ENCODE measurements at places on chromosomes 3 and 15.

DNA sequence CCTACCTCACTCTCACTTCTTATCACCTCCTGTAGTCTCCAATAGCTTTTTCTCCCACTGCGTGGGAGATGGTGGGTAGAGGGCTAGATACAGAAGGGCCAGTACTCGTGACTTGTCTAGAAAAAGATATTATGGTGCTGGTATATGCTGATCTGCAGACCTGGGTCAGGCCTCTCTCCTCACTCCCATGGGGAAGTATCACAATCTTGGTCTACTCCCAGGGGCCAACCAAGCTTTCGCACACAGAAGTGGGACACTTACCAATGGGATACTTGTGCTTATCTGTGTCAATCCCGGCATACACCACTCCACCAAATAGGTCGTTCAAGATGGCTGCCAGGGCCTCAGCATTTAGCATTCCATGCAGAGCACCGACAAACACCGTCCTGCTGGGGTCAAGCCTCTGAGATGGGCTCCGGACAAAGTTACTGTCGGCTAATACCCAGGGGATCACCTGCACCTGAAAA, 9.0 kb upstream of the RPS17 start:
- DNase-seq, result no peak

- DNase-seq, result no peak
Measured at GRCh38 chr3:60086811-60087210, 1037.0 kb upstream of the CFAP20DC start.

- DNase-seq, result no peak
Measured at GRCh38 chr15:29734917-29735572, 87.2 kb downstream of the TJP1 start.

DNA sequence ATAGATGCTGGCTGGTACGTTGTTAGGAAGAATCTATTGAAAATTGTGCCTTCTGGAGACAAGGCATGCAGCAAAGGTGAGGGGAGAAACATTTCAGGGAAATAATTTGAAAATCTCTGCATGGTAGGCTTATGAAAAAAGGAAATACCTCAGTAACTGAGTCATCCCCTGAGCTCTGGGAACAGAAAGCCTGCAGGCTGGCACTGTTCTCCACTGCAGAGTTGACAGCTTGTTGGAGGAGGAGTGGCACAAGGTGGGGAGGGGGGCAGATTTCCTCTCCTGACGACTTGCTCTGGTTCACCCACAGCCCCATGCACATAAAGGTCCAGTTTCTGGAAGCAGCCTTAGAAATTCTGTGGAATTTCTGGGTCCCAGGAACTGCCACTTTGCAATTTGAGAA, 179.4 kb downstream of the ABHD5 start:
- DNase-seq, result no peak

DNA sequence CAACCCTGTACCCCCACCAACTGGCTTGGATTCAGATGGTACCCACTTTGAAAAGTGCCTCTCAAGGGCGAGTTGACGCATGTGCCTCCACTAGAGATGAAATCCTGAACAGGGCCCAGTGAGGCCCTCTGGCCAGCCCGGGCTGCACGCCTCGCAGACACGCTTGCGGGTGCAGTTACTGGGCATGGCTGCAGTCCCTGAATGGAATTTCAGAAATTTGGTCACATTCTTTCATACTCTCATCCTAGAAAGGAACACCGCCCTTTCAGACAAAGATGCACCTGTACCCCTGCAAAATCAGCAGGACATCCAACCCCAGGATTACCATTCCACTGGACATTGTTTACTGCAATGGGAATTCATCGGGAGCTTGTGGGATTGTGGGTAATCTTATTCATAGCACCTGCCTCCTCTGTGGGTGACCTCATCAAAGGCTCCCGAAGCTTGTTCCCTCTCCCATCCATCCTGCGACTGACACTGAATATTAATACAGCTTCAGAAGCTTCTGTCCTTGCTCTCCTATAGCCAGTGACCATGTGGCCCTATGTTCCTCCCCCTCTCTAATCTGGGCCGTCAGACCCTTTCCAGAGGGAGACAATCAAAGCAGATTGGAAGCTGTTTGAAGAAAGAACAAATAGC, 42.5 kb upstream of the TPM1 start:
- no peak for DNase-seq

- DNase-seq, result no peak
Measured at GRCh38 chr15:69843276-69843899, 254.3 kb downstream of the TLE3 start.

GRCh38 chr3:98972720-98973119, 71.2 kb upstream of the DCBLD2 start:
- DNase-seq, result no peak

DNA sequence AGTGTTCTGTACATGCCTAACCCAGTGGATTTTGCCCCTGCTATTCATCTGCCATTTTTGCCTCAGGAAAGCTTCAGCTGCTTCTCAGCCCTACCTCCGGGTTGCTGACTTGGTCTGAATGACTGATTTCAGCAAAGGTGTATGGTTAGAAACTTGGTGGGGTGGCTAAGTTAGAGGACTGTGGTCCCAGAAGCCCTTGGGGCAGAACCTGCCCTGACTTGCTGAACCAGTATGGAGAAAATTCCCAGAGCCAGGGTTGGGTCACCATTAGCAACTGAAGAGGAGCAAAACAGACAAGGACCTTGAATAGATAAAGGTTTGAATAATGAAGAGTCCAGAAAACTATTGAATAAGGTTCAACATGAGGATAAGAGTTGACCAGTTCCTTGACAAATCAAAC, 6.1 kb upstream of the WWTR1 start:
- DNase-seq, result no peak

DNA sequence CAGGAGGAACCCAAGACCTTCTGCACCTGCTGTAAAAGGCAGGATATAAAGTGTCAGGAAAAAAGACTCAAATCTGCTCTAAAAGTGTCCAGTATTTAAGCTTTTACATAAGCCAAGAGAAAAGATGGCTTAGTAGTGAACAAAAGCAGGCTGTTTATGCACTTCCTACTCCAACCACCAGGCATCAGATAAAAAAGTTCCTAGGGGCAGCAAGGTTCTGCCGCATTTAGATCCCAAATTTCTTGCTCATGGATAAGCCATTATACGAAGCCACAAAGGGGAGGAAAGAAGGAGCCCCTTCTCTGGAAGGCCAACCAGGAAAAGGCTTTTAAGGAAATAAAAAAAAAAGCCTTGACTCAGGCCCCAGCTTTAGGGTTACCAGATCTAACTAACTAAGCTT, 10.6 kb upstream of the SLC9C1 start:
- DNase-seq, result no peak

DNA sequence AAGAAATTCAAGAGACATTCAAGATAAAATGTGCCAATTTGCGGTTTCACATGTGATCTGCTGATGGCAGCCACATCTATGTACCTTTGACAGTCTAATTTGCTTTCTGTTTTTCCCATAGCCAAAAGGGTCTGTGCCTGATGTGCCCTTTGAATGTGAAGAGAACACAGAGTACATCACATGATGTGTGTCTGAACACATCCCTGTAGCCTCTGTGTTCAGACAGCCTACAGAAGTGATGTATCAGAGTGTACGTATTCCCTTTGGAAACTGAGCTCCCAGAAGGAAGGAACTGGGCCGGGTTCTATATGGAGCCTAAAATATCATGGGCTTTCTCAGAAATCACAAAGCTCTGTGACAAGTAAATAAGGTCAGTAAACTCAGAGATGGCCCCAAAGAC, 52.4 kb downstream of the BOC start:
- no peak for DNase-seq

DNA sequence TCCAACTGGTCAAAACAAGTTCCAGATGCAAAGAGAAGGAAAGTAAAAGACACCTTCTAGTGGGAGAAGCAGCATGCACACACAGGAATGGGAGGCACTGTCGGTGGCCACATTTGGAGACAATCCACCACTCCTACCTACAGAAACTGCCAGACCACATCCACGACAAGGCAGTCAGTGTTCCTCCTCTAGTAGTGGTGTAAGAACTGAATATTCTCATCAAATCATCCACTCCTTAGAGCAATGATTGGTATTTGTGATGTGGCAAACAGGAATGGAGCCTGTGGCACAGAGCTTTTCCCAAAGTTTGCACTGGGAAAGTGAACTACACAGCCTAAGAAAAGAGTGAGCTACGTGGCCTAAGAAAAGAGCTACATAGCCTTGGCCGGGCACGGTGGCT, 5.1 kb upstream of the SPINT1 start:
- DNase-seq, result no peak

- DNase-seq, result no peak
Measured at GRCh38 chr3:113896930-113897329, 50.9 kb upstream of the ZDHHC23 start.

DNA sequence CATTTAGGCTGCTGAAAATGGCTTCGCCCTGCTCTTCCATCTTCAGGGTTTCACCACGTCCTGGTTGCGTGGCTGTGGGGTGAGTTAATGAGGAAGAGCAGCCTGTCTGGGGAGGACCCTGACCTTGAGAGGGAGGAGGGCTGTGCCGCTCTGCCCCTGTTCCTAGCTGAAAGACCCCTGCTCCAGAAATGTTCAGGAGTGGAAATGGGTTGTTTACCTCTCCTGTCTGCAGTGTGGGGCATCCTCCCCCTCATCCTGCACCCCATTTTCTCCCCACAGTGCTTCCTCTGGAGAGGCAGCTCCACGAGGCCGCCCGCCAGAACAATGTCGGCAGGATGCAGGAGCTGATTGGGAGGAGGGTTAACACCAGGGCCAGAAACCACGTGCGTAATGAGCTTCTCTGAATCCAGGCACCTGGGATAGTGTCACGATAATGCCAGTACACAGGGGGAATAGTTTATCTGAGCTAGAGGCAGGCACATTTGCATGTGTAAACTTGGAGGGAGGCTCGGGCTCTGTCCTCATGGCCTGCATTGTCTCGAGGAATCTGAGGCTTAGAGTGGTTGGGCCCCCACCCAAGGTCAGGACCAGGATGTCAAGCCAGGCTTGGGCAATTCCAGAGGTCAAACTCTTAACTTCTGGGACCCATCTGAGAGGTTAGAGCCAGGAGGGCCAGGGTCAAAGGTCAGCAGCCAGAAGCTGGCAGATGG, 4.0 kb downstream of the ANKDD1A start:
- DNase-seq, result no peak

GRCh38 chr3:126267169-126267975, 87.0 kb upstream of the ALDH1L1 start:
- DNase-seq, result peak; percentile 21

- no peak for DNase-seq
Measured at GRCh38 chr3:133905376-133905775, 9.7 kb upstream of the RAB6B start.

DNA sequence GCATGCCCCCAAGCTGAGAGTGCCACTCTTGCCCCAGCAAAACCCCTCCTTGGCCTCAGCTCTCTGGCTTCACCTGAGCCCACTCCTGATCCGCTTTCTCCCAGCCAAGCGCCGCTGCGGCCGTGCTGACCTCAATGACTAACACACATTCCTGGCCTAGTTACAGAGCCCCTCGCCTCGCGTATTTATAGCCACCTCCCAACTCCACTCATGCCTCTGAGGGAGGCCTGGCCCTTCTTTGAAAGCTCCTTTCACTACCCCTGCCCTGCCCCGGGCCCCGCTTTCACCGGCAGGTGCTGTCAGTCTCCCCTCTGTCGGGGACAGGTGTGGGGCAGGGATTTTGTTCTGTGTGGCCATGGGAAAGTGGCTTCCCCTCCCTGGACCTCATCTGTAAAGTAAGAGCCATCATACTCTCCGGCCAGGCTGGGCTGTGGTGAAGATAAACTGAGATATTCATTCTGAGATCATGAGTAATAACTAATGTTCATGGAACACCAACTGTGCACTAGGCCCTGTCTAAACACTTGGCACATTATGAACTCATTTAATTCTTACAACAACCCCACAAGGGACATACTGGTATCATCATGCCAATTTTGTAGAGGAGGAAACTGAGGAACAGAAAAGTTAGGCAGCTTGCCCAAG, 13.2 kb upstream of the ATP2B2 start:
- DNase-seq, result no peak

DNA sequence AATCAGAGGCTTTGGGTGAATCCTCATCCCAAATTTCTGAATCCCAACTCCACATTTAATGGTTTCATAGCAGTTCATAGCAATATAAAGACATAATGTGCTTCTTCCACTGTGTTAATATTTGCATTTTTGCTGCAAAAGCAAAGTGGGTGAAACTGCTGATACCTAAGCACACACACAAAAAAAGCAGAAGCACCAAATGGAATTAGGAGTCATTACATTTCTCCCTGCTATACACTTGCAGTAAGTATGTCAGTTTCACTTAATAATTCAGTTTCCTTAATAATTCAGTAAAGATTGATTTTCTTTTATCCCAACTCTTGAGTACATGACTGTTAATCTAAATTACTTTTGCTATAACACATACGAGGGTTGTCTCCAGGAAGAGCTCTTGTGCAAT, 48.9 kb upstream of the ALCAM start:
- DNase-seq, result no peak

DNA sequence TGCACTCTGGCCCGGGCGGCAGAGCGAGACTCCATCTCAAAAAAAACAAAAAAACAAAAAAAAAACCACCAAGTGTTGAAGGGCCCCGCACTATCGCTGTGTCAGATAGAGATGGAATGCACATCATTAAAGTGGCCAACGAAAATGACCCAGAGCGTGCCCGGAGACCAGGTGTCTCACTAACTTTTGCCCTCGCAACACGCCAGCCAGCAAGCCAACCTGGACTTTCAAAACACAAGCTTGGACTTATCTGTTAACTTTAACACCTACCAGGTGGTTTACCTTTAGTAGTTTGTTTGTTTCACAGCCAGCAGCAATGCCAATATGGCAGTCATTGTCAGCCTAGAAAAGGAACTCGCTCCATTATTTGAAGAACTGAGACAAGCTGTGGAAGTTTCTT, 28.6 kb downstream of the FAM174B start:
- DNase-seq, result no peak

DNA sequence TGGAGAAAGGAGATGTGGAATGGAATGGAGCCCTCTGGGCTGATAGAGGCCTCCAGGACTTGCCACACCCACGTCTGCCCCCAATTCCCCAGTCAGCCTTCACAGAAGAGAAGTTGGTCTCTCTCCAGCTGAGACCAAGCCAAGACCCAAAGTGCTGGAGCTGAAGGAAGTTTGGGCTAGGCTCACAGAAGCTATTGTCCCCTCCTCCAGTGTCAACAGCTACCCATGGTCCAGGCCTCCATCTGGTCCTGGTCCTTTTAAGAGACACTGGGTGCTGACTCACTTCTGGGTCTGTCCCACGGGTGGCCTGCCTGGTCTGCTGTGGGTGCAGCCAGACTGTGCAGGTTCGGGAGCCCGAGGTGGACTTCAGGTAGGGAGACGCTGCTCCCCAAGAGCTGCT, 179.8 kb downstream of the APBA2 start:
- no peak for DNase-seq

DNA sequence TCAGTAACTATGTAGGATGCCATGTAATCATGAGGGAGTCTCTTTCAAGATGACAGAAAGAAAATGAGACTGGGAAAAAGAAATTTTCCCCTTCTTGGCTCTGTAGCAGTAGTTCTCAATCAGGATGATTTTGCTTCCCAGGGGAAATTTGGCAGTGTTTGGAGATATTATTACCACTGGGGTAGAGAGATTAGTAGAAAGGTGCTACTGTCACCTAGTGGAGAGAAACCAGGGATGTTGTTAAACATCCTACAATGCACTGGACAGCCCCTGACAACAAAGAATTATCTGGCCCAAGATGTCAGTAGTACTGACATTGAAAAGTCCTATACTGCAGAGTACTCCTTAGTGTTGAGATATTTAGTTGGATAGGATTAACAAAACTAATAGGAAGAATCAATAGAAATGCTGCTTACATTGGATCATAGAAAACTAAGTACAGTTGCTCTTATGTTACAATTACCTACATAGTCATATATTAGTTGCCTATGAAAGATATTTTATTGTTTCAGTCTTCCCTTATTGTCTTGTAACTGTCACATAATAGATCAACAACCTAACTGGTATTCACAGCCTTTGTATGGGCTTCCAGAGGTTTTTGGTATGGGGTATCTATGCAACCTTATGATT, 433.3 kb downstream of the RAP2B start:
- no peak for DNase-seq
